ENCODE measurements at places on chromosomes 6 and 20.

- DNase-seq, result peak; percentile 23
Measured at GRCh38 chr6:106560996-106561685, 68.2 kb downstream of the RTN4IP1 start.

DNA sequence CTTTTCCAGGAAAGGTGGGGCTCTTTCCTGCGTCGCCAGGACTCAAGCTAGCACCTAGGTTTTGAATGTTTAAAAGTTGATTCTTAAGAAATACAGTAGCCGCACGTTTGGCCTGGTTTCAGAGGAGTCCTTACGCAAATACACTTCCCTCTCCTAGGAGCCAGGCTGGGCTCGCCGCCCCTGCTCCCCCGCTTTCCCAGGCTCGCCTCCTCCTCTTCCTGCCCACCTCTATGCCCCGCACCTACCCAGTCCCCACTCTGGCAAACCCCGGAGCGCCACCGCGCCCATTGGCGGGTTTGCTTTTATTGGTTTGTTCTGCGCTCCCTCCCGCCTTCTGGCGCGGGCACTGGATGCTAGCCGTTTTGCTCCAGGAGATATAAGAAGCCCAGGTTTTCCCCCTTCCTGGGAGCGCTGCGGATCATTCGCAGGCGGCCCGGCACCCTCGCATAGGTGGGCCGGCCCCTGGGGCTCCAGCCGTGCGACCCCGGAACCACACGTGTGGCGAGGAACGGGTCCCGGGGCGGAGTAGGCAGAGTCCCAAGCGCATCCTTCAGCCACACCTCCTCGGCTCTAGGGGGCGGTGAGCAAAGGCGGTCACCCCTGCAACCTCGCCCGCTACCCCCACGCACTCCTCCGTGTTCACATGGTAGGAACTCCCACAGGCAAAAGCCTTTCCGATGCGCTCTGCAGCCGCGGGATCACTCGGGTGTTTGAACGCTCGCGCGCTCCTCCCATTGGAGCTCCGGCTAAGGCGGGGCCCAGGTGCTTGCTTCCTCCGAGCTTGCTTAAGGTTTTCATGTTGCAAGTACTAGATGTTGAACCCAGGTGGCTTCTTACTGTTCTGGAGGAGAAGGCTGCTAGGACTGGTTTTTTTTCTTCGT, 119.0 kb downstream of the RTN4IP1 start:
- peak; percentile 63 for DNase-seq

- no peak for DNase-seq
Measured at GRCh38 chr6:43383021-43383667, 13.7 kb upstream of the ZNF318 start.

GRCh38 chr6:64290867-64291266, 655.3 kb downstream of the PHF3 start:
- no peak for DNase-seq

GRCh38 chr6:42460883-42461282, 9.2 kb upstream of the TRERF1 start:
- DNase-seq, result no peak

DNA sequence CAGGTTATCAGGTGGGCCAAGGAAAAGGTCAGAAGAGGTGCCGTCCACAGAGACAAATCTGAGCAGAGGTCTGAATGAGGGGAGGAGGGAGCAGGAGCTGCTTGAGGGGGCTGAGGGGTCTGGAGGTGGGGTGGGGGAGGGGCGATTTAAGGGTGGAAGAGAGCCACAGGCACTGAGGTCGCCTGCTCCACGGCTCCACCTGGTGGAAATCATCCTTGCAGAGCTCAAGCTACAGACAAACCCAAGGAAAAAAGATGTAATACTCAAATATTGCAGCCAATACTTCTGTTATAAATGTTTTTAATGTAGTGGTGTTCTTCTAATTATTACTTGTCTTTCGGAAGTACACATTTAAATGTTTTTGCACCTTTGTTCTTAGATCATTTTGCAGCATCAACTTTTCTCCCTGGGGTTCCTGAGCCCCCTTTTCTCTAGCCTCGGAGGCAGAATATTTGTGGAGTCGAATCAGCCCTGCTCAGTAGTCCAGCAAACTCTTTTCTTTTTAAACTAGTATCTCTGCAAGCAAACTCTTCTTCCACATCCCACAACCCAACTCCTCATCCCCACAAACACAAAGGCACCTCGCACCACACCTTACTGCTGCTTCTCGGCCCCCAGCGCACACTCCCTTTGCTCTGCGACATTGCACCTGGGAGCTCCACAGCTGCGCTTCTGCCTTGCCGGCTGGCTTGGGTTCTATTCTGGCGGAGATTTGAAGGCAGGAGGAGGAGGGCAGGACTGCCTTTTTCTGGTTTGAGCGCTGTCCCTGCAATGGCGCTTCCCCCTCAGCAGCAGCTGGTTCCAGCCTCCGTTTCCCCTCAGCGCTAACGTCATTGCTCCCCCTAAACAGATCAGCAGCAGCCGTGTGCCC, 51.0 kb upstream of the TFAP2A start:
- DNase-seq, result peak; percentile 76

GRCh38 chr6:37005827-37006567, 542 bp downstream of the FGD2 start:
- DNase-seq, result no peak

DNA sequence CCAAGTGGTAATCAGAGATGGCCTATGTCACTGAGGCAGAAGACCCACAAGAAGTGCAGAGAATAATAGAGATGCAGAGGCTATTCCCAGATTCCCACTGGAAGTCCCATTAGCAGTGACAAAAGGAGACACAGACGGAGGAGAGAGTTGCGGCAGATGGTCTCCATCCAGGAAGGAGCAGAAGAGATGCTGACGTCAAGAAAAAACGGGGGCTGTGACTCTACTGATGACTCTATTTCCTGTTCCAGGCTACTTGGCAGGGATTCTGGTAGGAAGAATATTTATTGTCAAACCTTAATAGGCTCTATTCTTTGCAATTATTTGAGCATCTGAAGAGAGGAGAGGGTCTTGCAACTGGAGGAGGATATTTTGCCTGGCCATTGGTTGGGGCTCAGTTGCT, 246.0 kb upstream of the ECI2 start:
- no peak for DNase-seq

DNA sequence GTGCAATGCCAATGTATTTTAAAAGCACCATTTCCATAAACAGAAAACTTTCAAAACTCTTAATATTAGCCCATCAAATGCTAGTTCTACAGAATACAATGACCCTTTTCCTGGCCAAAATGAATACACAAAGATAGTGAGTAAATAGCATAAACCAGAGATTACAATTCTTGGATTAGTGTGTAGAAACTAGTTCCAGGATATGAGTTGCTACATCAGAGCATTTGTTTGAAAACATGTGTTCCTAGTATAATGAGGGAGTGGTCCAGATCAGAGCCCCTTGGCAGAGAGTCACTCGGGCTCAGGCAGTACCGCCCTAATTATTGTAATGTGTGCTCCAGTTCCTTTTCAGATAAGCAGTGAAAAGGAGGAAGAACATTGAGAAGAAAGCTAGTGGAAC, 63.7 kb upstream of the COL21A1 start:
- DNase-seq, result no peak

DNA sequence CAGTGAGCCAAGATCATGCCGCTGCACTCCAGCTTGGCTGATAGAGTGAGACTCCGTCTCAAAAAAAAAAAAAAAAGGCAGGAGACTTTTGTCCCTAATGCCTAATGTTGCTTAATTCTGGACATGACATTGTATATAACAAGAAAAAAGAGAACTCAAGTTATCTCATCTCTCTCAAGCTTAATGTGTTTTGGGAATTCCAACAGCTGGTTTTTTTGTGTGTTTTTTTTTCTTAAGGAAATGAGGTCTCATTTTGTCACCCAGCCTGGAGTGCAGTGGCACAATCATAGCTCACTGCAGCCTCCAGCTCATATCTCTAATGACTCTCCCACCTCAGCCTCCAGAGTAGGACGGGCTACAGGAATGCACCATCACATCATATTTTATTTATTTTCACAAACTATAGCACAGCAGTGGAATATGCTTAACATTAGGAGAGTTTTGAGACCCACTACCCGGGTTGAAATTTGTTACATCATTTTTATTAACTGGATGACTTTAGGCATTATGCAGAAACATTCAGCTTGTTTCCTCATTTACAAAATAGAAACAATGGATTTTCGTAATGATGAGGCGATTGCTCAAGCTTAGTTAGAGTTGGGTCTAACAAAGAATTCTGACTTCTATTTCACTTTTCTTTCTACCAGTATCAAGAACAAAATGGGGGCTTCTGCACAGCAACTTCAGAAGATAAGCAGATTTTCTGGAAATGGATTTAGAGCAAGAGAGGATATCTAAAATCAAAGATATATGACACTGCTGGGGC, 104.1 kb upstream of the BTN3A2 start:
- DNase-seq, result no peak

- no peak for DNase-seq
Measured at GRCh38 chr6:42278131-42278853, 60.6 kb upstream of the MRPS10 start.

- DNase-seq, result peak; percentile 13
Measured at GRCh38 chr6:150813993-150814359, 51.5 kb upstream of the MTHFD1L start.

GRCh38 chr6:83429269-83429668, 1.6 kb downstream of the ME1 start:
- DNase-seq, result no peak

GRCh38 chr20:41061155-41061554, 32.5 kb downstream of the TOP1 start:
- no peak for DNase-seq

DNA sequence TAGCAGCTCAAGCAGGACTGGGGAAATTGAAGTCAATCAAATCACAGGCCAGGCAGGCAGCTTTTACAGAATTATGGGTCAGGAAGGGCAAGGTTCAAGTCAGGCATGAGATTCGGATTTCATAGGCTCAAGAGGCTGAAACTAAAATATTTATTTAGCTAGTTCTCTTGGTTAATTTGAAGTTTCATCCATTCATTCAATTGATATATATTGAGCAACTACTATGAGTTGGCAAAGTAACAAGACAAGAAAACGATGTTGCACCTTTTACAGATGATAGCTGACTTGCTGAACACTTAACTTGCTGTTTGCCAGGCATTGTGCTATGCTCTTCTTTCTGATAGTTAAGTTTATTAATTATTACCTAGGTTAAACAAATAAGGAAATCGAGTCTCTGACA, 20.5 kb upstream of the ASCC3 start:
- DNase-seq, result no peak

DNA sequence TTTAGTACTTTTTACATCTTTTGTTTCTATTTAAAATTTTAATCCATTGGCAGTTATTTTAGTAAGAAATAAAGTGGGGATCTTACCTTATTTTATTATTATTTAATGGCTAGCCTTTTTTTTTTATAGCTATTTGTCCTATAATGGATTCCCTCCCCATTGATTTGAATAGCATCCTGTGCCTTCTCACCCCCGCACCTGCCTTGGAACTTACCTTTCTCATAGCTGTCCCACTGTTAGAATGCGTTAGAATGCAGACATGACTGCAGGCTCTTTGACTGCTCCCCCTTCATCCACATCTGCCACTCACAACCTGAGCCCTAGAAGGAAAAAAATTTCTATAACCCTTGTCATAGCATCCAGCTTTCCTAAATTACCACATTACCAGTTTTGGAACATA, 9.1 kb downstream of the PKIB start:
- DNase-seq, result no peak

GRCh38 chr6:31725502-31726350, 2.6 kb downstream of the MPIG6B start:
- no peak for DNase-seq

GRCh38 chr6:44672841-44673240, 285.3 kb downstream of the CDC5L start:
- DNase-seq, result no peak

- no peak for DNase-seq
Measured at GRCh38 chr6:16781348-16782169, 20.3 kb upstream of the ATXN1 start.

DNA sequence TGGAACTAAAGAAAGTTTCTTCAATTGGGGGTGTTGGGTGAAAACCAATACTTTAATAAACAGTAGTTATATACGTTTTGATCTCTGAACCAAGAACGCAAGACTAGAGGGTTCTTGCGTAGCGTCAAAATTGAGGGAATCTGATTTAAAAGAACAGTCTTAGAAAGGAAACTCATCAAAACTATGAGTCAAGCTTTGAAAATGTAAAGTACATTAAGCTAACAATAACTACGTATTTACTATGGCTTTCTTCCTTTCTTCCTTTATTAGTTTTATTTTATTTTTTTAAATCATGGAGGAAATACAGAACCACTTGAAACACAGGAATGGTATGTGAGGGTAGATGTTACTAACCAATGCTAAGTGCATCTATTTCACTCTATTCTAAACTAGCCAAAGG, 287.0 kb upstream of the RSPO3 start:
- DNase-seq, result no peak

- DNase-seq, result no peak
Measured at GRCh38 chr20:49594931-49595315, 27.0 kb upstream of the PTGIS start.

DNA sequence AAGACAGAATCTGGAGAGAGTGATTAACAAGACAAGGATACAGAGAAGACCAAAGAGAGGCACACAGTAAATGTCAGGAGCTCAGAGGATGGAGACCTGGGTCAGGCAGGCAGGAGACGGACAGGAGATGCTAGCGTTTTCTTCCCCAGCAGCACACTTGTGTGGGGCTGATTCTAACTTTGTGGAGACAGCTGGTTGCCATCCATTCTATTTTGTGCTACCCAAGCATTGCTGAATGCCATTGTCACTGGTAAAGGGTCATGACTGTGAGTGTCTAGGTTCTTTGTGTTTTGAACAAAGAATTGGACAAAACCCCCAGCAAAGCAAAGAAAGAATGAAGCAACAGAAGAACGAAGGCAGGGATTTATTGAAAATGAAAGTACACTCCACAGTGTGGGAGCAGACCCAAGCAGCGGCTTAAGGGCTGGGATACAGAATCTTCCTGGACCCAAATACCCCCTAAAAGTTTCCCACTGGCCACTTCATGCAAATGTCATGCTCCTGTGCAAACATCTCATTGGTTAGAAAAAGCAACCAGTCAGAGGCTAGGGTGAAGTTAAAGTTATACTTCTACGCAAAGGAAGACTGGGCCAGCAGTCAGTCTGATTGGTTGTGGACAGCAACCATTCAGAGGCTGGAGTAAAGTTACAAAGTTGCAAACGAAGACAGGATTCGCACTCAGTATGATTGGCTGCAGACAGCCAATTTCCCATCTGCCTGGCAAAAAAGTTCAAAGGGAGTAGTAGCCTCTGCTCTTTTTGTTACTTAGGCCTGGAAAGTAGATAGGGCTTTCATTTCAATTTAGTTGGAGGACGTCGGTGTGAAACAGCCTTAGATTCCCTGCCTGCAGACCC, 17.5 kb downstream of the PTK7 start:
- DNase-seq, result no peak

- no peak for DNase-seq
Measured at GRCh38 chr6:142685852-142686506, 259.0 kb downstream of the HIVEP2 start.
